ENCODE measurements at places on chromosomes 3 and 15. TPM values are rescaled to one million over a fixed set of nuclear protein-coding genes. Genes with fewer than 3 reads are reported as not detected.

CX3CR1 gene
- 2.8 TPM for polyA plus RNA-seq

ABI3BP gene
- not detected for polyA plus RNA-seq

HRH1 gene
- not detected for polyA plus RNA-seq

ECE2 gene
- not detected for polyA plus RNA-seq

CYP8B1 gene
- not detected for polyA plus RNA-seq

SHF gene
- 2.6 TPM for polyA plus RNA-seq

C3orf52 gene
- 0.96 TPM for polyA plus RNA-seq

CASR gene
- polyA plus RNA-seq: not detected

LMAN1L gene
- not detected for polyA plus RNA-seq

GRCh38 chr15:98232761-98233160 lies 272.3 kb downstream of the ARRDC4 start:
- DNase-seq: no peak

DNA sequence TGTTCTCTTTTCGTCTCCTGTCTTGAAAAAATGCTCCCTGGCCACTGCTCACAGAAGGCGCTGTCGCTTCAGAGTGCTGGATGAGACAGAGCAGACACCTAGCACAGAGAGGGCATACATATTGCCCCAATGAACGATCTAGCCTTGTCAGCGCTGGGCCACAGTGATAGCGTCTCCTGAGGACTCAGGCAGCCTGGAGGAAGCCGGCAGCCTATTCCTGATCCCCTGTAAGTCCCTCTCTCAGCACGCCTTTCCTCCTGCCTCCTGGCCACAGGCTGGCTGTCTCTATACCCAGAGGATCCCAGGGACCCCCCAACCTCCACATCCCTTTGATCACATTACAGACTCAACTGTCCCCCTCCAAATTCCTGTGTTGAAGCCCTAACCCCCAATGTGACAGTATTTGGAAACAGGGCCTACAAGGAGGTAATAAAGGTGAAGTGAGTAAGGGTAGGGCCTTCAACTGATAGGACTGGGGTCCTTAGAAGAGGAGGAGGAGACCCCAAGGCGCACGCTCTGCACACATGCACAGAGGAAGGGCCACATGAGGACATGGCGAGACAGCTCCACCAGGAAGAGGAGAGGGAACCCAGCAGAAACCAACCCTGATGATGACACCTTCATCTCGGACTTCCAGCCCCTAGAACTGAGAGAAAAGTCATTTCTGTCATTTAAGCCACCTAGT lies 7.5 kb downstream of the PLA2G4F start:
- no peak for DNase-seq

- no peak for DNase-seq
Measured at GRCh38 chr15:56996746-56997470, 78.5 kb downstream of the TCF12 start.

DNA sequence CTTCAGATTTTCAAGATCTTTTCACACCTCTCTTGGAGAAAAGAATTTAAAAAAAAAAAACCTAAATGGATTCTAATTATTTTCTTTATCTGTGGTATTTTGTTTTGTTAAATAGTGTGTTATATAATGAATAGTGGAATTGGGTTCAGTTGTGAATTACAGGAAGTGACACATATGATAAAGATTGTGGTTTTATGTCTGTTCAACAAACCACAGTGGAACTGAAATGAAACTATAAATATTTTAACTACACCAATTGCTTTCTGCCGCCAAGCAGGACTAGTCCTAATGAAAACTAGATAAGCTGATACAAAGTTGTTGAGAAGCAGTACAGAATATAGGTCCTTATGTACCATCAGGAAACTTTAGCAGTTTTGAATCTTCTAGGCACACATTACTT lies 121.6 kb downstream of the UBE2E2 start:
- peak; percentile 46 for DNase-seq

DNA sequence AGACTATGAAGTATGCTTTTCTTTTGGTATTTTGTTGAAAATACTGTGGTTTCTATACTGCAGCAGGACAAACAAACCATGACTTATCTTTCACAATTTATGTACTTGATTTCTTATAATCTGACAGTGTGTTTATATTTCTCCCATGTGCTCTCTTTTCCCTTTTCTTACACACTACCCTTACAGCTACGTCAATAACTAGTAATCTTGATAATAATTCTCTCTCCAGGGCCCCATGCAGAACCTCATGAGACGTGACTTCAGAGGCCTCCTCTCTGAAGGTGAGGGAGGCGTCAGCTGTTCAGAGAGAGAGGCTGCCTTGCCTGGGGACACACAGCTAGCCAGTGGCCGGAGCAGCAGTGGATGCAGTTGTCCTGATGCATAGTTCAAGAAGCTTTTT lies 35.9 kb downstream of the KY start:
- DNase-seq: no peak

DNA sequence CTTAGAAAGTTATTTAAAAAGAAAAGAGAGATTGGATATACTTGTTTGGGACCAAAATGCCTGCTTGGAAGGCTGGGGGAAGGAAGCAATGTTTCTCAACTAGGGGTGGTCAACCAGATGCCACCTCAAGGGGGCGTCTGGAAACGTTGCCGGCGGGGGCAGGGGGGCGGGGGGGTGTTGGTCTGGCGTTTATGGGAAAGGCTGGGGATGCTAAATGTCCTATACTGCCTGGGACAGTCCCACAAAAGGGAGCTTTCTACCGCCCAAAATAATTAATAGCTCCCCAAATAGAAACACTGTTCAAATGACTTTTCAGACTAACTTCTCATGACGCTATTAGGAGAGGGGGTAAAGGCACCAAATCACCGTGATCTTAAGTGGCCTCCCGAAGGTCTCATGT lies 2.2 kb downstream of the POLG start:
- DNase-seq: no peak

- DNase-seq: no peak
Measured at GRCh38 chr15:90191344-90191687, 9.8 kb upstream of the SEMA4B start.

GRCh38 chr15:29518442-29518841 lies 248.8 kb upstream of the NSMCE3 start:
- DNase-seq: no peak

- no peak for DNase-seq
Measured at GRCh38 chr3:37737134-37737533, 124.5 kb upstream of the CTDSPL start.

GRCh38 chr15:43826508-43827341 lies at the start of gene WDR76:
TSS of gene WDR76 (plus strand) at chr15:43827002. CDS start at chr15:43827033, 31 bp downstream.
- peak; percentile 60 for DNase-seq

- no peak for DNase-seq
Measured at GRCh38 chr3:12296511-12296910, 7.6 kb downstream of the PPARG start.

GRCh38 chr3:10725067-10725466 lies 91.0 kb upstream of the SLC6A11 start:
- DNase-seq: no peak

DNA sequence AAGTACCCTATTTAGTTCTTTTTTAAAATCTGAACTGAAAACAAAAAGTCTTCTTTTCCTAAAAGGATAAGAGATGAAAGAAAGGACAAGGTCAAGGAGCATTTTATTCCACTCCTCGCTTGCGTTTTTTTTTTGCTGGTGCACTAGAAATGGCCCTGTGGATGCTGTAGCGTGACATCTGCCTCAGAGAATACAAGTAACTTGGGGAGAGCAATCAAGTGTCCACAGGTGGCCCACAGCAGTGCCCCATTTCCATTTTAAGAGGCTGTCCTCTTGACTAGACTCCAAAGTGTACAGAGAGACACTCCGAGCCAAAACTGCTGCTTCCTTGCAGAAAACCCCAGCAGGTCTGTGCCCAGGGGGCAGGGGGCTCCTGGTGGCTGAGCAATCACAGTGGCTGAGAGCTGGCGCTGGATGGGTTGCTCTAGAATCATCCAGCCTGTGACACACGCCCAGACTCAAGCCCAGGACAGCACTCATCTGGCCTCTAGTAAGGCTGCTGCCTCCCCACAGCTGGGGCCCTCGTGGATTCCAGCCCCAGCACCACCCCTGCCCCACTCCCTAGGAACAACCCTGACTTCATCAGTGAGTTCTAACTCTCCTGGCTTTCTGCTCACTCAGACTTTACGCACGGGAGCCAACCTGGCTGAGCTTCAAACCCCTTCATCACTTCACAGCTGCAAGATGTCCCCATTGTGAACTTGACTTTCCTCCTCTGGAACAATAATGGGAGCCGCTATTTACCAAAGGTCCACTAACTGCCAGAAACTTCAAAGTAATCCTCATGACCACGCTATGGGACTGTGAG lies 71.1 kb upstream of the SPATA12 start:
- DNase-seq: no peak

DNA sequence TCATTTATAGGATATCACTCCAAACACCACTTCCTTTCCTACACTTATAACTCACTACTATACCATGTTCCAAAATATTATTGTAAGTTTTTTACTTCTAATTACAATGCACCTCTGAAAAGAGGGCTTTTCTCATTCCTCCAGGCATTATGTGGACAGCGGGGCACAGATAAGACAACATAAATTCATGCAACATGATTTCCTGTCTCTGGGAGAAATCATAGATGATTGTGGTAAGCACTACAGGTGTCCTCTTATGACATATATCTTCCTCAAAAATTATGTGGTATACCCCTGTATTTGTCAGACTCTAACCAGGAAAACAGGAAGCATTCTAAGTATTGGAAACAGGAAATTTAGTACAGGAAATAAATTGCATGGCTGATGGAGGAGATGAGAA lies 45.7 kb upstream of the INO80 start:
- no peak for DNase-seq

- DNase-seq: no peak
Measured at GRCh38 chr3:141940194-141940776, 63.8 kb downstream of the ATP1B3 start.

GRCh38 chr3:144189044-144189443 lies 217.4 kb downstream of the DIPK2A start:
- DNase-seq: no peak

DNA sequence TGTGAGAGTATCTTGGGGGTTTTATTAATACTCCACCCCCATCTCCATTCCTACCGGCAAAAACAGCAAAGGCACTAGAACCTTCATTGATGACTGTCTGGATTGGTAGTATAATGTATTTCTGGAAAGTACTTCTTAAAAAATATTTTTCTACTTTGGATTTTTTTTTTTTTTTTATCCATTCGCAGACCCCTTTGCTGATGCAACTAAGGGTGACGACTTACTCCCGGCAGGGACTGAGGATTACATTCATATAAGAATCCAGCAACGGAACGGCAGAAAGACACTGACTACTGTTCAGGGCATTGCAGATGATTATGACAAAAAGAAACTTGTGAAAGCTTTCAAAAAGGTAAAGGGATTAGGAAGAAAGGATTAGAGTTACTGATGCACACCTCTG lies 1.2 kb downstream of the EIF1B start:
- no peak for DNase-seq
